NCI-H526 (cell line): ENCODE measurements at places on chromosomes 3 and 15.

GRCh38 chr3:186986816-186987215 is 56.5 kb downstream of the ST6GAL1 start:
- no peak for DNase-seq

- DNase-seq = no peak
Measured at GRCh38 chr3:18098960-18099587, 326.1 kb downstream of the SATB1 start.

DNA sequence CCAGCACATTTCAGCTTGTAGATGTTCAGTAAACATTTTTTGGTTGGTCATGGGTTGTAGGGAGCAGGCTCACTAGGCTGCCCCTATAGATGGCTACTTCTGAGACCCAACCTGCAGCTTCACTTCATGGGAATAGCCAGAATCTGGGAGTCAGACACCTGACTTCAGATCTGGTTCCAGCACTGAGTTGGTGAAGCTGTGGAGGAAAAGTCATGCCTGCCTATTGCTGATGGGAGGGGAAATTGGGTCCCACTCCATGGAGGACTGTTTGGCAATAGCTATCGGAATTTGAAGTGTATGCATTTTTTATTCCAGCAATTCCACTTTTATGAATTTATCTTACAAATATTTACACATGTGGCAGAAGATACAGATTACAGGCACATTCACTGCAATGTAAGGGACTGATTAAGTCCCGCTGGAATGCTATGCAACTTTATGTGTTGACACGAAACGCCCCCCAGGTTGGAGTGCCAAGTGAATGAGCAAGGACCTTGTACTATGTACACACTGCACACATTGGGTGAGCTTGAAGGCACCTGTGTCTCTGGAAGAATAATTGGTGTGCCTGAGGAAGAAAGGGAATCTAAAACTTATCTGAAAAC is 7.8 kb upstream of the CCR1 start:
- DNase-seq = no peak

GRCh38 chr3:189950258-189950657 is 170.4 kb downstream of the P3H2 start:
- no peak for DNase-seq

GRCh38 chr15:52337198-52337853 is 41.7 kb upstream of the MYO5C start:
- DNase-seq = no peak

GRCh38 chr3:82743196-82743595 is 981.8 kb upstream of the GBE1 start:
- DNase-seq = no peak

DNA sequence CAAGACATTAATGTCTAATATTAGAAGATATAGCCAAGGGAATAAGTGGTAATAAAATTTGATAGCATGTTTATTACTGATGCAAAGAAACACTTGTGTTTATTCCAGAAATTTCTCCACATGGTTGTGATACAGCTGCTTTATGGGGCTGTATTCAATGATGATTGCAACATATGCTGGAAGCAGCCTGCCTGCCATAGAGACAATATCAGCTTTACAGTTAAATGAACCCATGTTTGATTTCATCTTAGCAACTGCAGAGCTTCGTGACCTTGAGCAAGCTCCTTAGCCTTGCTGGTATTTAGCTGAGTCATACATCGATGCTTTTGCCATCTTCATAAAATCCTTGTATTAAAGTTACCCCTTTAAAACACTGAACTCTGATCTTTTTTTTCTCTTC is 168.1 kb upstream of the STAC start:
- no peak for DNase-seq
